Renal pelvis (tissue), 12 donors: ENCODE measurements at places on chromosomes 6 and 20. TPM values are rescaled to one million over a fixed set of nuclear protein-coding genes. Genes with fewer than 3 reads are reported as not detected.

DNA sequence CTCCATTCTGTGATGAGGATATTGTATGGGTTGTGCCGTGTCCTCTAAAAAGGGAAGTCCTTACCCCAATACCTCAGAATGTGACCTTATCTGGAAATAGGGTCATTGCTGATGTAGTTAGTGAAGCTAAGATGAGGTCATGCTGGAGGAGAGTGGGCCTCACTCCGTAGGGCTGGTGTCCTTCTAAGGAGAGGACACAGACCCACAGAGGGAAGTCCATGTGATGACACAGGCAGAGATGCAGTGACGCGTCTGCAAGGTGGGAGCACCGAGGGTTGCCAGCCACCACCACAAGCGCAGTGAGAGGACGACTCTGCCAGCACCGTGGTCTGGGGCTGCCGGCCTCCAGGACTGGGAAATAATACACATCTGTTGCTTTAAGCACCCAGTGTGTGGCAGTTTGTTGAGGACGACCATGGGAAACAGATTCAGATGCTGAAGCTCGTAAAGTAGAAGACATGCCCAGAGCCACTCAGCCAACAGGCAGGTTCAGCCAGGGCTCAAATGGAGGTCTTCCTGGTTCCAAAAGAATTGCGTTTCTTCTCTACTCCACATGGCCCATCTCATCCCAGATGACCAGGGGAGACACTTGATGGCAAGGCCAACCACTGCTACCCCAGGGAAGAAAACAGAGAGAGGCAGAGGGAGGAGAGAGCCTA is 59.2 kb upstream of the DUSP22 start:
- DNase-seq, result no peak

- no peak for DNase-seq
Measured at GRCh38 chr6:157223511-157223910, 99.8 kb downstream of the TMEM242 start.

DNA sequence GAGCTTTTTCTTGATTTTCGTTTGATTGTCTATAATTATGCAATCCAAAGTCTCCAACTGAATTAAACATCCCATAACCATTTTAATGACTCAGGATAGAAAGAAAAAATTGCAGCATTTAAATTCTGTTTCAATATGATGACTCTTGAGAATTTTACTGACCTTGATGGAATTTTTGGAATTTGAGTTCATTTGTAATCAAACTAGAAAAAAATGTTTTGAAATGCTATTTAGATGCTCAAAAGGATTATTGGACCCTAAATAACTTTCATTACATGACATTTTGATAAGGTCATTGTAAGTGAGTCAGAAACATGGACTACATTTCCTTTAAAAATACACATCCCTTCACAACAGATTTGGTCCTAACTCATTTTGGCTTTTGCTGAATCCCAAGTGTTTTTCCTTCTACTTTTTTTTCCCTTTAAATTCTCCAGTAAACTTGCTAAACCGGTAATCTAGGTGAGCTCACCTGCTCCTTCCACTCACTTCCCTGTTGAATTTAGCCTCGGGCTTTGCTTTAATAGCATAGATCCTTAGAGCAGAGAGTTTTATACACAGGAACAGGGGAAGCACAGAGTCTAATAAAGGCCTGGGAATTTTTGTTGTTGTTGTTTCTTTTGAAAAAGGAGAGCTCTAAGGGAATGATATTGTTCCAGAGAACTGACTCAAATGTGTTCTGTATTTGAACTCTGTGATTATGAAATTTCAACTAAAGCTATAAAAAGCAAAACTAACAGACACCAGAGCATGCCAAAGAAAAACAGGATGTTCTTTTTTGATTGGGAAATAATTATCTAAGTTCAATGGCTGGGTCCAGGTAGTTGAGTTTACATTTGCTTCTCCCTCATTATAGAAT is 1088.2 kb upstream of the CITED2 start:
- DNase-seq, result peak; percentile 65

DNA sequence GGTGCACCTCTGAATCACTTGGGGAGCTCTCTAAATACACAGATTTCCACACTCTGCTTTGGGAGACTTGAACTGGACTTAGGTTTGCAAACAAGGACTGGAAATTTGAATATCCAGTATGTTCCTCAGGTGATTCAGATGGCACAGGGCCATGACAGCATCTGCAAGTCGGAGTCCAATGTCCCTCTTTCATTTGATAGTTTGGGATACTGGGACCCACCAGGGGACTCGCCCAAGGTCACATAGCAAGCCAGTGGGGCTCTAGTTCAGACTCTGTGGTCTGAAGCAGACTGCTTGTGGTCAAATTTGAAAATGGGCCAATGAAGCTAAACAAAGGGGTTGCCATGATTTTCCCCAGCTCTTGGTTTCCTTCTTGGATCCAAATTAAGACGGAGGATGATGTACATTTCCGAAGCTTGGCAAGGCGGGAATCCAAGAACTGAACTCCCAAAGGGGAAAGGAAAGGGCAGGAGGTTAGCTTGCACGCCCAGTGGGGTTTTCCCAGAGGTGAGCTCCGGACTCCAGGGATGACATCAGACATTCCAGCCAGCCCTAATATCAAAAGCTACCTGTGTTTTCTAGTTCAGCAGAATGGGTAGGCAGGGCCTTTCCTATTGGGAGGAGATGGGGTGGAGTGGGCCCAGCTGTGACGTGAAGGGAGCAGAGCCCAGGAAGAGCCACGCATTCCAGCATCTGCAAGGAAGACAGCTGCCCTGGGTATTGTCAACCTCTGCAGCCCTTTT is 3.4 kb upstream of the SYS1 start:
- no peak for DNase-seq

The RGS17 gene
- 3.6 TPM for polyA plus RNA-seq

The GTF3C6 gene
- polyA plus RNA-seq, result 81.5 TPM

The OXT gene
- 1.0 TPM for polyA plus RNA-seq

The LHFPL5 gene
- 0.40 TPM for polyA plus RNA-seq
